ENCODE measurements at places on chromosomes 12 and 14.
A peak's percentile ranks its signal among the peaks of the same experiment; 100 is the strongest.

DNA sequence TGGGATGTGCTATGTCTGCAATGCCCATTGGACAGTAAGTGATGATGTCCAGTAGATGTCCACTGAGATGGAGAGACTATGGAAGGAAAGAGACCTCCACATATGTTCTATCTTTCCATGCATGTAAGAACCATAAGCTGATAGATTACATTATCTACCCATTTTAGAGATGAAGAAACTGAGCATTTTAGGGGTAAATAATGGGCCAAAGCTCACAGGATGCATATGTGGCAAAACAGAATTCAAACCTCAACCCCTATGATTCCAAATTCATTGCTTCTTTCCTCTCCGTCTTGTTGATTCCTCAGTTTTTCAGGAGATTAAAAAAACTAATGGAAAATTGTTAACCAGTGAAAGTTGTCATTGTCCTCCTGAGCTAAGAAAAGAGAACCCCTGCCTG is 200.7 kb upstream of the PWP1 start:
- no peak for DNase-seq

GRCh38 chr14:79734151-79734550 is 477.2 kb downstream of the DIO2 start:
- no peak for DNase-seq

DNA sequence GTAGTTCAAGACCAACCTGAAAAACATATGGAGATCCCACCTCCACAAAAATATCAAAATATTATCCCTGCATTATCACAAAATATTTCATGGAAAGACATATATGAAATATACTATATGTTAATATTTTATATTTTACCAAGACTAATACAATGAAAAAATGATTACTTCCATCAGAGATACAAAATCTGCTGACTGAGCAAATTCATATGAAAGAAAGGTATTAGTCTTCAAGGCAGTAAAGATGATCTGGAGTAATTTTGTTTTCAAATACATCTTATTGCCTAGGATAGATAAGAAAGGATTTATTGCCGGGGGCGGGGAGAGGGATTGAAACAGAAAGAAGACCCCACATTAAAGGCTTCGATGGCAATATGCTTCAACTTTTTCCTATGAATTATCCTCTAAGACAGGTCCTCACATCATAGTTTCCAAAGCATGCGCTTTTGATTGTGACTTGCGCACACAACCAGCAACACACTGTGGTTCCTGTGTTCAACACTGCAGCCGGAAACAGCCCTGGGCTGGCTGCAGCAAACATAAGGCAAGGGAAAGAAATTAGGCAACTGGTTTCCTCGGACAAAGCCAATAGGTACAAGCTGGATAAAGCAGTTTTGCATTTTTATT is 83.2 kb downstream of the SPPL3 start:
- no peak for DNase-seq

DNA sequence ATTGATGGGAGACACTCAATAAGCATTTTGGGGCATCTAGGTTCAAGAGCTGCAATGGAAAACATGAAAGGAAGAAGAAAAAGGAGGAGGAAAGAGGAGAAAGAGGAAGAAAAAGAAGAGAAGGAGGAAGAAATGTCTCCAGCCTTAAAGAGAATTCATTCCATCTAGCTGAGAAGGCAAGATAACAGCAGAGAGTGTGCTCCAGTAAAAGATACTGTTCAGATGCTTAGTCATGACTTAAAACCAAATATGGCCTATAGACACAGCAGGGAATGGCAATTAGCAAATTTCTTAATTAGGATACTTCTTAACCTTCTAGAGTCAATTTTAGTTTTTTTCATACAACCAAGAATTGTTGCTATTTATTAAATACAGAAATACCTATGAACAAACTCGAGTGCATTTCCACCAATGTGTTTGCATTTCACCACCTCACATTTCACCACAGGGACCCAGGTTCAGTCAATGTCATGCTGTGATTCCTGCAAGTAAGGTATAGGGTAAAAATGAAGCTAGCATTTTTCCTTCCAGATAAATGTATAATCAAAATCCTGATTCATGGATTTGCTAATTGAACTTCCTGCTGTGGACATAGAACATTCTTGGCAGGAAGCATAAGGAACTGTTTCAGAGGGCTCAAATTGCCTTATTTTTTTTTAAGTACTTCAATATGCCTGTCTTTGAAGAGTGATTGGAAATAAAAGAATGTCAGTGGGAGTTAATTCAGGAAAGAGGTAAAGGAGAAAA is 177.8 kb downstream of the RPS29 start:
- DNase-seq = no peak

GRCh38 chr14:96059519-96060135 is 20.5 kb downstream of the C14orf132 start:
- no peak for DNase-seq

- no peak for DNase-seq
Measured at GRCh38 chr12:5573390-5573789, 141.5 kb downstream of the NTF3 start.

GRCh38 chr12:92268946-92269345 is 123.3 kb upstream of the BTG1 start:
- DNase-seq = no peak

DNA sequence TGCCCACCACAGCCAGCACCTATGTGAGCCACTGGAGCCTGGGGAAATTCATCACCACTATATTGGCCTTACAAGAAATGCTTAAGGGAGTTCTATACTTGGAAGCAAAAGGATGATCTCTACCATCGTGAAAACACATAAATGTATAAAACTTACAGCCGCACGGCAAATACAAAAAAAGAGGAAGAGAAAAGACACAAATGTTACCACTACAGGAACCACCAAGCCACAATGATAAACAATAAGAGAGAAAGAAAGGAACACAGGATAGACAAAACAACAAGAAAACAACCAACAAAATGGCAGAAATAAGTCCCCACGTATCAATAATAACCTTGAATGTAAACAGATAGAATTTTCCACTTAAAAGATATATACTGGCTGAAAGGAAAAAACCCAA is 267.5 kb downstream of the TMEM121 start:
- DNase-seq = no peak

GRCh38 chr12:19869413-19869812 is 430.1 kb downstream of the AEBP2 start:
- DNase-seq = no peak

GRCh38 chr12:25241167-25242020 is 9.3 kb downstream of the KRAS start:
- DNase-seq = peak; percentile 27

- no peak for DNase-seq
Measured at GRCh38 chr14:105488781-105489541, 2.1 kb upstream of the TEDC1 start.

GRCh38 chr14:104085032-104085888 is at the start of gene ASPG:
TSS of gene ASPG (plus strand) at chr14:104085700. CDS start at chr14:104085771, 71 bp downstream.
- DNase-seq = no peak

DNA sequence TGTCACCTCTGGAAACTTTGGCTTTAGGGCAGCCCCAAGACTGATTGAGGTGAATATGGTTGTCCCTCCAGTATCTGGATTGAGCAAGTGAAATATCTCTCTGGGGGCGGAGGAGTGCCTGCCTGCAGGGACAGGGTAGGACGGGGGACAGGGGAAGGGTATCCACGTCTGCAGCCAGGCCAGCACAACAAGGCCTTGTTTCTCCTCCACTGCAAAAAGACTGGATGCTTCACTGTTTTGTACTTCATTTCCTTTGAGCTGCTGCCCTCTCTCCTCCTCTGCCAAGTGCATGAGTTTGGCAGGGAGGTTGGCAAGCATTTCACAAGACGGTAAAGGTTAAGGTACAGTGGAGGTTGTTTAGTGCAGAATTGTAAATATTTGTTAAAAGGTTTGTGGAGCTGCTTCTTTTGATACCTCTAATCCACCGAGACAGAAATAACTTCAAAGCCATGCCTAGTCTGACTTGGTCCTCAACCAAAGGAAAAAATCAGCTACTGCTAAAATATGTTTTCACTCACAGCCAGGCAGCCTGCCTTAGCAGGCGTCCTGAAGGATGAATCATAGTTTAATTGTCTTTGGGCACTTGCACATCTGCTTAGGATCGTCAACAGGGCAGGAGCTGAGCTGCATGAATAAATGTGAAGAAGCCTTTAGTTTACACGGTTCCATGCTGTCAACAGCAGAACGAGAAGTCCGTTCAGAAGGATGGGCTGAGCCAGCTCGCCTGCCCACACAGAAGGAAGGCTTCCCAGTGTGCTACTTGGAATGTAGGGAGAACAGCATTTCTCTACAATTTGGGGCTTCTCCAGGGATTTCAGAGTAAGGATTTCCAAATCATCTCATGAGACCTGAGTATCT is 269.7 kb downstream of the TTC6 start:
- no peak for DNase-seq

GRCh38 chr12:132075026-132075713 is 68.9 kb downstream of the DDX51 start:
- no peak for DNase-seq

GRCh38 chr12:7122811-7123769 is 5.6 kb downstream of the RBP5 start:
- no peak for DNase-seq

DNA sequence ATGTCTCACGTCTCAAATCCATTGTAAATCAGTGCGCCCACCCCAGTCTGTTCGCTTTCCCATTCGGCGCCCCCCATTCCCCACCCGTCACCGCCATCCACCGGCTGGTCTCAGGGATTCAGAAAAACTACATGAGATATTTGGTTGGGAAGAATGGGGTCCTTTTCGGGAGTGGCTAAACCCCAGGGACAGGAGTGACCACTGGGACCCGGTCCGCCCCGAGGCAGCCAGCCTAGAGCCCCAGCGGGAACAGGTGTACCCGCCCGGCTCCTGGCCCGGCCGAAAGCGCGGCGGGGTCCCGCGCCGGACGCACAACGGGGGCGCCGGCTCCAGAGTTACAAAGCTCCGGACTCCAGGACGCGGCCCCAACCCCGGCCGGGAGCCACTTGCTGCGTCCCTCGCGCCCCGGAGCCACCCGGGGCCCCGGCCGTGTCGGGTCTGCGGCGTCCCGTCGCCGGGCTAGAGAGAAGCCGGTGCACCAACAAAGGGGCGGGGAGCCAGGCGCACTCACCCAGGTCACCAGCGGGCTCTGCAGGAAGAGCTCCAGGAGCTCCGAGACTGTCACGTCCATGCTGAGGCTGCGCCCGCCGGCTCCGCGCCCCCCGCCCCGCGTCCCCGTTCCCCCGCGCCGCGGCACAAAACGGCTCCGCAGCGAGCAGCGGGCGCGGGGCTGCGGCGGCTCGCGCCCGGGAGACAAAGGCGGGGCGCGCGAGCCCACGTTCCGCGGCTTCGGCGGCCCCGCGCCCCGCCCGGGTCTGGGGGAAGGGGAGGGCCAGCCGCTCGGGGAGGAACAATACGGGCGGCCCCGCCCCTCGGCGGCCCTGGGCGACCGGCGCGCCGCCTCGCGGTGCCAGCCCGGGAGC is at the start of gene CCDC88C:
TSS of gene CCDC88C (minus strand) at position 701 of the 863 bp plus-strand sequence. CDS start at position 571, 130 bp downstream.
- DNase-seq = no peak

- DNase-seq = no peak
Measured at GRCh38 chr14:21264025-21264801, 5.0 kb downstream of the HNRNPC start.

DNA sequence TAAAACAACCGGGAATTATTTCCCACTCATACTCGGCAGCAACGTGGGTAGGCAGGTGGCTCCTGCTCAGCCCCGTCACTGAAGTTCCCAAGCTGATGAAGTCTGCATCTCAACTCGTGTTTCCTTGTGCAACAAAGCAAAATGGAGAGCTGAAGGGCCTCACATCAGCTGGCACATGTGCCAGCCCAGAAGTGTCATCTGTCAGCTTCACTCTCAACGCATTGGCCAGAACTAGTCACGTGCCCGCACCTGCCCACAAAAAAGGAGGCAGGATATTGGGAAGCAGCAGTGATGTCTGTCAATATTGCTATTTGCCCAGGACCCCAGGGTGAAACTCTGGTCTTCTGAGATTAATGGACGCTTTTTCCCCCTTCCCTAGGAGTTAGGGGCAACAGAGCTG is 344.0 kb downstream of the BCL11B start:
- DNase-seq = no peak

DNA sequence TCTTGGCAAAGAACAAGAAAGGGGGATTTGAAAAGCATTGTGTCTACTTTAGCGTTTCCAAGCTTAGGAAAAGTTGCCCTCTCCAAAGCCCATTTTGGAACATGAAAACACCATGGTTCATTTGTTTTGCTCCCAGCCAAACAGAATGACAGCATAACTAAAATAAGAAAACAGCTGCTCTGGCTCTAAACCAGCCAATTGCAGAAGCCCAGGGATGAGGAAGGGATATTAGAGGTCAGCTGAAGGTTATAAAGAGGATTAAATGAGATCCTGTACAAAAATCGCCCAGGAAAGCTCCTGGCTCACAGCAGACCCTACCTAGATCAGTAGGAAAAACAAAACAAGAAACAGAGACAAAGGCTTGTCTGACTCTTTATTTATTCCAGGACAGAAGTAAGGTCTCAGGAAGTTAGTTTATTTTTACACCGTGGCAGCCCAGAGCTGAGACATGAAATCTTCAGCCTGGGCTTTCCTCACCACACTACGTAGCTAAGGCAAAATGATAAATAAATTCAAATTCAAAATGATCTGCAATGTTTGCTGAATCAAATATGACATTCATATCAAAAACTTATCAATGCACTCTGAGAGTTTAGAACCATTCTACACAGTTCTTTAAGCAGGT is 25.9 kb downstream of the SPX start:
- no peak for DNase-seq

- no peak for DNase-seq
Measured at GRCh38 chr12:63410197-63410596, 258.1 kb downstream of the DPY19L2 start.

GRCh38 chr14:64303471-64303917 is 9.3 kb upstream of the ESR2 start:
- peak; percentile 70 for DNase-seq

- DNase-seq = no peak
Measured at GRCh38 chr12:28996688-28997087, 152.4 kb upstream of the FAR2 start.

DNA sequence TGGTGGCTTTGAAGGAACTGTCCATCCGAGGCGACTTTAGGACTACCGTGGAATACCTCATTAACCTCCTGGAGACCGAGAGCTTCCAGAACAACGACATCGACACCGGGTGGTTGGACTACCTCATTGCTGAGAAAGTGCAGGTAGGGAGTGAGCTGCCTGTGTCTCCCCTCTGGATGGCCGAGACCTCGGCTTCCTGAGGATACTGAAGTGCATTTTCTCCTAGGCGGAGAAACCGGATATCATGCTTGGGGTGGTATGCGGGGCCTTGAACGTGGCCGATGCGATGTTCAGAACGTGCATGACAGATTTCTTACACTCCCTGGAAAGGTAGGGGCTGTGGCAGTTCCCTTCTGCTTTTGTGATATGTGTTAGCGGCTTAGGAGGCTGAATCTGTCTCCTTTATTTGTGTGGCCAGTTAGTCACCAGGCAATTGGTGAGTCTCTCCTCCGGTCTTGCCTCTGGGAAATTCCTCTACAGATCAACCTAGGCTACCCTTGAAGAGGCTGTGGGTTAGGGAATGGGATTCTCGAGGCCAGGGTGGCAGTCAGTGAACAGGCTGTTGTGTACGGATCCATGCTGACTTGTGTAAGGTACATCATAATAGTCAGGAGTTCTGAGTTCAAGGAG is 75.3 kb downstream of the ACACB start:
- no peak for DNase-seq

GRCh38 chr14:39426605-39427004 is 5.6 kb downstream of the FBXO33 start:
- DNase-seq = peak; percentile 19

- DNase-seq = no peak
Measured at GRCh38 chr12:24954261-24954660, 5.4 kb upstream of the BCAT1 start.

- peak; percentile 84 for DNase-seq
Measured at GRCh38 chr14:99562856-99563748, 40.9 kb downstream of the CCDC85C start.

Measured in renal pelvis (tissue), 12 donors.